ENCODE measurements at places on chromosomes 16 and 17. TPM values are rescaled to one million over a fixed set of nuclear protein-coding genes. Genes with fewer than 3 reads are reported as not detected.

The RIPOR1 gene
- 40.2 TPM for total RNA-seq

DNA sequence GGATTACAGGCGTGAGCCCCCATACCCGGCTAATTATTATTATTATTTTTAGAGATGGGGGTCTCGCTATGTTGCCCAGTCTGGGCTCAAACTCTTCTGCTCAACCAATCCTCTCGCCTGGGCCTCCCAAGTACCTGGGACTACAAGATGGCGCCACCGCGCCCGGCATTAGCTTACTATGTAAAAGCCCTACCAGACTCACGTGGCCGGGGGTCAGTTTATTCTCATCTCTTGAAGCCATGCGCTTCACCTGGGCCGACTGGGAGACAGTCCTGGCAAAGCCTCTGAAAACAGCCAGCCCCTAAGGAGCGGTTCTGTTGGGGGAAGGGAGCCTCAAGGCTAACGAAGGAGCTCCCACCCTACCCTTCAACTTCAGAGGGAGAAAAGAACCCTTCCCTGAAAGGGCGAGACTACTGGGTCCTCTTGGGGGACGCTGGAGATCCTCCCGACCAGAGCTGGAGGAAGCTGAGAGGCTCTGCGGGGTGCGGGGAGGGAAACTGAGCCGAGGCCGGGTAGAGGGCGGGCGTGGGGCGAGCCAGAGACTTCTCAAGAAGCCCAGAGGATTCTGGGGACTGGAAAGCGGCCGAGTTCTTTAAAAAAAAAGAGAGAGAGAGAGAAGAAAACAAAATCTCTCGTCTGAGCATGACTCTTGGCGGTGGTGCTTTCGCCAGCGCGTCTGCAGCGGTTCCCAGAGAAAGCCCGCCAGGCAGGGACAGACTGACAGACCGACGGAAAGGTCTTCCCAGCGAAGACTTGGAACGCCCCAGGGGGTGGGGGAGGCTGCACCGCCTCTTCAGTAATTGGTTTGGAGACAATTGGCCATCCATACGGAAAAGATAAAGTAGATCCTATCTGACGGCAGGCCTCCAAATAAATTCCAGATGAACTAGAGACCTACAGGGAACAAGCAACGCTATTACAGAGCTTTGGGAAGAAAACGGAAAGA is 5.6 kb upstream of the TUBG2 start:
- DNase-seq, result no peak

DNA sequence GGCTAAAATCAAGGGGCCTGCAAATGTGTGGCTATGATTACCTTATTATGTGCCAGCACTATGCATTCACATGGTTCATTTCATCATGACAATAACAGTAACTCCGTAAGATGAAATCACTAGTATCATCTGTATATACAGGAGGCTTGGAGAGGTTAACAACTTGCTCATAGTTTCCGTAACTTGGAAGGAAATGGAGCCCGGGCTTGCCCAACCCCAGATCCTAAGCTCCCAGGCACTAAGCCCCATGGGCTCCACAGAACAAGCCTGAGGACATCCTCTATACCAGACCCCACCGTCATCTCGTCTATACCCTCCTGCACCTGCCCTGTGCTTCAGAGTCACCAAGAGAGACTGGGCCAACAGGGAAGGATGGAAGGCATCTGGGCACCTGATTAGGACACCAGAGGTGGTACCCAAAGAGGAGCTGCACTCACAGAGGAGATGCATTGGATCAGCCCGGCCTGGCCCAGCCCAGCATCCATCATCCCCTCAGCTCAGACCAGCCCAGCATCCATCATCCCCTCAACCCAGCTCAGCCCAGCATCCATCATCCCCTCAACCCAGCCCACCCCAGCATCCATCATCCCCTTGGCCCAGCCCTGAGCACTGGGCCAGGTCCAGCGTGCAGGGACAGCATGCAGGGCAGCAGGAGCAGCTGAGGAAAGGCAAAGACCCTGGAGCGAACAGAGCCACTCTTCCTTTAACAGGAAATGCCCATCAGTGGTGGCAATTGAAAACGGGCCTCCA is 28.5 kb downstream of the NSMCE1 start:
- no peak for DNase-seq

The KRTAP3-1 gene
- total RNA-seq, result not detected

GRCh38 chr17:61389670-61390478 is 9.8 kb upstream of the TBX2 start:
- peak; percentile 42 for DNase-seq

The NPIPB13 gene
- 51.4 TPM for total RNA-seq

The KRT27 gene
- total RNA-seq, result not detected

DNA sequence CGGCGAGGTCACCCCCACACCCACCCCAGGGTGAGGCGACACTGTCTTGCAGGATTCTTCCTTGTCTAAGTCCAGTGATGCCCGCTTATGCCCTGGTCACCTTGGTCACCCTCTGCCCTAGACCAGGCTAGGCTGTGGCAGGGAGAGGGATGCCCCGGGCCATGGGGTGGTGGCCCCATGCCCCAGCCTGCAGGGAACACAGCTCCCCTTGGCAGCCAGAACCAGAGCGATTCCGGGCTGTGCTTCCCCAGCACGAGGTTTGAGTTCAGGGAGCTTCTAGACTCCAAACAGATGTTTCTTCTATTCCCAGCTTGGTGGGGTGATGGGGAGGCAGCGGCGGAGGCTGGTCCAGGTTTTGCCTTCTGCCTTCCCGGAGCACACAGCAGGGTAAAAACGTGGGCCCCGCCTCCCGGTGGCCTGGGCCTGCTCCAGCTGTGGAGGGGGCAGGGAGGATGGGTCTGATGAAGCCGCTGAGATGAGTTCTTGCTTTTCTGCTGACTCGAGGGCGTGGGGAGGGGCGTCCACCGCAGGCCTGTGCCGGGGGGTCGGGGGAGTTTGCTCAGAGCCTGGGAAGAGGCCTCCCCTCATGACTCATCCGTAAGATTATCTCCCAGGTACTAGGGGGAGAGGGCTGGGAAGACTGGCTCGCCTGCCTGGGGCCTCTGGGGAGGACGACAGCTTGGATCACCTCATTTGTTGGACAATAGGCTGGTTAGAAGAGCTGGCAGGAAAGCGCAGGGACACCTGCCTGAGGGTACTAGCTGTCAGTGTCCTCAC is 15.4 kb downstream of the SMTNL2 start:
- DNase-seq, result no peak

The RCVRN gene
- not detected for total RNA-seq

GRCh38 chr17:28925912-28926365 is 23.1 kb upstream of the DHRS13 start:
- no peak for DNase-seq

The TSR3 gene
- total RNA-seq, result 47.2 TPM

DNA sequence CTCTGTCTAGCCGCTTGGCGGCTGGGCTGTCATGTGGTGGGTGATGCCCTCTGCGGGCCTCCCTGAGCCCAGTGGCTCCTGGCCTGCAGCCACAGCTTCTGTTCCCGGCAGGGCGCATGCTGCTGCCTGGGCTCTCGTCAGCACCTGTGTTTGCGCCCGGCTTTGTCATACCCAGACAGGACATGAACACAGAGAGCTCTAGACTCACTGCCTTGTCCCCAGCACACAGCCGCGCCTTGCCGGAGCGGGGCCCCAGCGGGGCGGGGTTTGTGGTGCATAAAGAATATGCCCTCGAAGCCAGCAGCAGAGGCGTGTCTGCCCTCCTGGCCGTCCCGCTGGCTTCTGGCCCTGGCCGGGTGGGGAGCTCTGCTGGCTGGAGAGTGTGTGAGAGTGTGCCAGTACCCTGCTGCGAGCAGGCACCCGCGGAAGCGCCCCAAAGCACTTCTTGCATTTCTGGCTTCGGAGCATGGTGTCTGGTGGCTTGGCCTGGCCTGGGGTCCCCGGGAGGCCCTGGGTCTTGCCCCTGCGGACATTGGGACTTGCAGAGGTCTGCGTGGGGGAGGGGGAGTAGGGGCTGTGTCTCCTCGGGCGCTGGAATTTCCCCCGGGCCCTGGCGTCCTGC is 14.4 kb downstream of the ASPSCR1 start:
- DNase-seq, result no peak
